ENCODE measurements at places on chromosomes 6 and 20.

GRCh38 chr6:161443848-161444247 is 170.0 kb upstream of the AGPAT4 start:
- peak; percentile 15 for DNase-seq

DNA sequence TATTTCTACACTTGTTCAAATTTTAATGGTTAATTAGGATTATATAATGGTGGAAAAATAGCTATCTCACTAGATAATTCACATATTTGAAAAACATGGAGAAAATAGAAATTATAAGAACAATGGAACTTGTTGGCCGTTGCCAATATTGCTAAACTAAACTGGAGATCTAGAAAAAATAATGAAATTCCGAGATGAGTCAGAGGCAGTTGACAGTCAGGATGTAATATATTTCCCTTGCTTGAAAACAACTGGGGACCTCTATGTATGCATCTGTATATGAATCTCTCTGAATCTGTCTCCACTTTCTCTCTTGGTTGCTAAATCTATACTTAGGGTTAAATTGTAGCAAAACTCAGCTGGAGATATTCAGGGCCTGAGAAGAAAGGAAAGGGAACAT is 1108.2 kb upstream of the GJE1 start:
- no peak for DNase-seq

- DNase-seq: no peak
Measured at GRCh38 chr6:44696099-44696498, 308.6 kb downstream of the CDC5L start.

DNA sequence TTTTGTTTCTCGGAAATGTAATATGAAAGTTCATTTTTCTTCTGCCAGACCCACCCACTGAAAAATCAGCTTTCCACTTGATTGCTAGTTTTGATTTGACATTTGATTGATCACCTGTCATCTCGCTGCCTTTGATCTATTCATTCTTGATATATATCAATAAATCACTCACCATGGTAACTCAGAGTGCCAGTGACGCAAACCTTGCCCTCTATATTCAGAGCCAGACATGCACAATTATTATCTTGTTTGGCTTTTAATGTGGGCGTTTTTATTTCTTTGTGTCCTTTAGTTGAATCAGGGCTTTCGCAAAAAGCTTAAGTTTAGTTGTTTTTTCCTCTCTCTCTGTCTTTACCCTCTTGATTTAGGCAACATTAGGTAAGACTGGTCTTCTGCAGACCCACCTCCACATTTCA is 2.0 kb downstream of the TSHZ2 start:
- DNase-seq: no peak

DNA sequence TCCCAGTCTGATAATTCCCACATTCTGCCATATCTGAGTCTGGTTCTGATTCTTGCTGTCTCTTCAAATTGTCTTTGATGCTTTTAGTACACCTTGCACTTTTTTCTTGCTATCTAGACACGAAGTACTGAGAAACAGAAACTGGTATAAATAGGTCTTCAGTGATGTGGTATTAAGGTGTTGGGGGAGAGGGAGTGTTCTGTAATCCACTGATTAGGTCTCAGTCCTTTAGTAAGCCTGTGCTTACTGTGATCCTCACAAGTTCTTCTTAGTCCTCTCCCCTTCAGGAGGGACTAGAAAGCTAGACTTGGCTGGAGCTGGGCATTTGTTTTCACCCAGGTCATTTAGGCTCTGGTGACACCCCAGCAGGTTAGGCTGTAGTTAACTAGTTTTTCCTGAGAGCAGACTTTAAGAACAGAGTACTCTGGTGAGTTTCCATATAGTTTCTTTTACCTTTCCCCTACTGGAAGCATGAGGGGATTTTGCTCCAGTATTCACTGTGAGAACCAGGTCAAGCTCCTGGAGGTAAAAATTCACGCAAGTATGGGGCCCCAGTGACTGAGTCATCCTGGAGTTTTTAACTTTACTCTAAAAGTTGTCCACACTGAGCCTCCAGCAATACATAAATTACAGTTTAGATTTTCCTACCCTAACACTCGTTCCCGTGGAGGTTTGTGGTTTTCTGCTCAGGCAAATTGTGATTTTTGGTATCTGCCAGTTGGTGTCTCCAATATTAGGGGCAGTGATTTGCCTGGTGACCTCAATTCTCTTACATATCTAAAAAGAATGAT is 154.6 kb downstream of the CDKAL1 start:
- DNase-seq: no peak

GRCh38 chr20:43945391-43946205 is 30.9 kb downstream of the TOX2 start:
- no peak for DNase-seq

DNA sequence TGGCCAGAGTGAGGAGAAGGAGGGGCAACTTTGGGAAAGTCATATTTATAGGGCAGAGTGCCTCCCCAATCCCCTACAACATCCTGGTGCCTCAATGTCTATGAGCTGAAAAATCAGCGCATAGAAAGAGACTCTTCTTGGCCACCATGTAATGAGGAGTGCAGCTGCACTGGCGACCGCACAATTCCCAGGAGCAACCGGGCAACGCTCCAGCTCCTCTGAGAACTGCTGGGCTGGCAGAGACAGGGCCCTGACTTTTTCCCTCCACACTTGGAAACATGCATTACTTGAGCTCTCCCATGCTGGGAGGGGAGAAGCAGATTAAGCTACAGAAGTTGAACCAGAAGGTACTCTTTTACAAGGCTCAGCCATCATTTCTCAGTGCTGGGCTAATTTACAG is 31.4 kb upstream of the MARCKS start:
- peak; percentile 1 for DNase-seq

- no peak for DNase-seq
Measured at GRCh38 chr20:52675375-52675774, 296.8 kb upstream of the TSHZ2 start.

GRCh38 chr6:151847064-151847463 is 39.6 kb downstream of the ESR1 start:
- DNase-seq: no peak

- DNase-seq: no peak
Measured at GRCh38 chr6:165863801-165864200, 200.8 kb upstream of the PDE10A start.

DNA sequence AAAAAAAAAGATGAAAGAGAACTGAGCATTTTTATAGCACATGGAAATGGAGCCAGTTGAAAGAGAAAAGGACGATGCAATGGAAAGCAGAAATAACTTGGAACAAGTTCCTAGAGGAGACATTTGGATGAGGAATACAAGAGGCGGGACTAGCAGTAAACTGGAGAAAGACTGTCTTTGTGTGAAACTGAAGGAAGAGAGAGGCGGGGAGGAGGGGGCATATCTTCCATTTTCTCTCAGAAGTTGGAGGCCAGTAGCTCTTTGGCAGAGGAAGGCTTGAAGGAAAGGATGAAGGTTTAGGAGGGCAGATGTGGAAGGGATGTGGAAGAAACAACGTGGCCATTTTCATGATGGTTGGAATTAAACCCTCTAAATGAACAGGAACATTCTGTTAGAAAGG is 33.0 kb upstream of the ADGRF1 start:
- no peak for DNase-seq

- DNase-seq: no peak
Measured at GRCh38 chr20:41938353-41938752, 320.2 kb upstream of the CHD6 start.

- DNase-seq: no peak
Measured at GRCh38 chr20:24303393-24304170, 165.8 kb upstream of the SYNDIG1 start.

DNA sequence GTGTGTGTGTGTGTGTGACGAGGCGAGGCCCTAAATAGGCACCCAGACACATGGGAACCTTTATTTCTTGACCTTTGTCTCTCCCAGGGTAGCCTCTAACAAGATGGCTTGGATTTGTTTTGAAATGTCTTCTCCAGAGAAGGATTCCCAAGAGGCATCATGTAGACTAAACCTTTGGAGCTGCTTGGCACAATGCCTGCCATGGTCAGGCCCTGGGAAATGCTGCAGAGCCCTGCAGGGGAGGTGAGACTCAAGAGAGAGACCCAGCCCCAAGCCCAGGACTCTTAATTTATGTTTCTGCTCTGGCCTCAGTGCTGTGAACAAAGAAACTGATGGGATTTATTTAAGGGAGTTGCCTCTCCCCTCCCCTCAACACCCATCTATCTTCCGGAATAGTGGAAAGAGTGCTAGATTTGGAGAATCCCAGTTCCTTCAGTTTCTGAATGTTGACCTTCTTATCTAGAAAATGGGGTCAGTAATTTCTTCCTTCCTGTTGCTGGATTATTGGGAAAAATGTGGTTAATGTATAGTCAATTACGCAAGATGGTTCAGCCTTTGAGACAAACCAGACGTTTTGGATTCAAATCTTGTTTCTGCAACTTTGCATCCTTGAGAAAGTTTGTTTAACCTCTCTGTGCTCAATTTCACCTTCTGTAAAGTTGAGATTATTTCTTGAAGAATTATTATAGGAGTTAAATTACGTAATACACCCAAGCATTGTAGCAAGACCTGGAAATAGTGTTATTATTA is 434.8 kb downstream of the MAFB start:
- DNase-seq: no peak

- no peak for DNase-seq
Measured at GRCh38 chr20:16393297-16393696, 180.0 kb downstream of the KIF16B start.

GRCh38 chr6:76682842-76683241 is 610.4 kb upstream of the IMPG1 start:
- no peak for DNase-seq

DNA sequence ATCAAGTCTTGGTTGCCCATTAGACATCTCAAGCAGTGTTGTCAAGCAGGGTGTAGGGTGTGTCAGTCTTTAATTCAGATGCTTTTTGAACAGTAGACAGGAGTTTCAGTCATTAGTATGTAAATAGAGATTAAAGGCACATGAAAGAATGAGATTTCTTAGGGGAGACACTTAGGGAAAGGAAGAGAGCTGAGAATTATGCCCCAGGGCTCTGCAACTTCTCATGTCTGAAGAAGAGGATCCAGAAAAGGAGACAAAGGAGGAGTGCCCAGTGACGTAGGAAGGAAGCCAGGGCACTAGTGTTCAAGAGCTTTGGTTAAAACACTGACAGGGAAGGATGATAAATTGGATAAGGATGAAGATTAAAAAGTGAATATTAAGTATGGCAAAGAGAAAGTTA is 569.7 kb downstream of the NKAIN2 start:
- no peak for DNase-seq

DNA sequence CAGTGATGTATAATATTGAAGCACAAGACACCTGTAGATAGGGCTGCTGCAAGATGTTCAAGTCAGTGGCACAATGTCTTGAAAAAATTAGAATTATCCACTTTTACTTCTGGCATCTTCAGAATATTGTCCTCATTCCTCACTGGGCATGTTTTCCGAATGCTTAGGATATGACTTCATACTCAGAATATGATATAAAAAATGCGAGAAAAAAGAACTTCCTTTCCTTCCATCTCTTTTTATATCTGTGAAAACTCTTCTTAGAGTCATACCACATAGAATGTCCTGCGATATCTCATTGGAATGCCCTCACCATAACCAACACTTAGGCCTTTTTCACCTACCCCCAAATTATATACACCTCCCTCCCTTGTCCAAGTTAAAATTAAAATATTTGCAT is 4.6 kb downstream of the MAS1L start:
- no peak for DNase-seq

GRCh38 chr20:56440346-56441007 is 27.9 kb upstream of the RTF2 start:
- no peak for DNase-seq

DNA sequence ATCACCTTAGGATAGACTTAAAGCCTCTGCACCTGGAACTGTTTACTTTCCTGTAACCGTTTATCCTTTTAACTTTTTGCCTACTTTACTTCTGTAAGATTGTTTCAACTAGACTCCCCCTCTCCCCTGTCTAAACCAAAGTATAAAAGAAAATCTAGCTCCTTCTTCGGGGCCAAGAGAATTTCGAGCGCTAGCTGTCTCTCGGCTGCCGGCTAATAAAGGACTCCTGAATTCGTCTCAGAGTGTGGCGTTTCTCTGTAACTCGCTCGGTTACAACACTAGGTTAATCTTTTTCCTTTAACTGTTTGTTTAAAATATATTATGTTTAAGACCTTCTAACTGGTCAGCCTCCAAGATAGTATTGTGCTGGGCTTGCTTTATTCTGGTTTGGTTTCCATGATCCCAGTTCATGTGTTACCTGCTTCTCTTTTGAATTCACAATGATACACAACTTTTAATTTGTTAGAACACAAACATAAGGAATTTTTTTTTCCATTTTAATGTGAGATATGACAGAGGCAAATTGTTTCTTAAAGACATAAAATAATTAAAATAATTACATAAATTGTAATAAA is 8.7 kb upstream of the NQO2 start:
- DNase-seq: no peak

DNA sequence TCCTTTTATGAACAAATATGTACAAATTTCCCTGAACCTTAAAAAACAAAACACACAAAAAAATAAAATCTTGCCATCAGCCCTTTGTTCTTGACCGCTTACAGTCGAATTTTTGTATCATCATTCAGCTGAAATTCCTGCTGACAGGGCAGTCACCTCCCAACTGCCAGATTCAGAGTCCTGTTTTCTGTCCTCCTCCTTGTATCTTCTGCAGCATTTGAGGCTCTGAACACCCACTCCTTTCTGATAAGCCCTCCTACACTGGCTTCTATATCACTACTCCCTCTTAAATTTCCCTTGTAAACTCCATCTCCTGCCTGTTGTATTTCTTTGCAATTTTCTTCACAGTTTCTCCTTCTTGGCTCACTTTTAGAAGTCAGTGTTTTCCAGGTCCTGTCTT is 77.8 kb upstream of the CCN6 start:
- no peak for DNase-seq

DNA sequence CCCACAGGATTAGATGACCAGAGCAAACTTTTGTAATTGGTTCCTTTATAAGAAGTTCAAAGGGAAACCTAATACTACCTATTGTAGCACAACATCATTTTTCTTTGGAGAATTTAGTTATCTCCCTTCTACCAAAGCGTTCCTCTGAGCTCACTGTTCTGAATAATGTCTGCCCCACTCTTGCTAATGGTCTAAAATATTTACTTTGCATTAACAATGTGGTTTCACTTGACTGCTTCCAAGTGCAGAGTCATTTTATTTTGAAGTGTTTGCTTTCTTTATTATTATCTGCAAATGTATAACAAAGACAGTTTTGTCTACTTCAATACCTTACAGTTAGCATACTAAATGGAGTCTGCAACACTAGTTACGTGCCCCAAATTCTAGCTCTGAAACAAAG is 15.0 kb downstream of the TRAPPC3L start:
- peak; percentile 78 for DNase-seq

GRCh38 chr6:17530321-17530835 is 69.7 kb upstream of the FAM8A1 start:
- DNase-seq: no peak

DNA sequence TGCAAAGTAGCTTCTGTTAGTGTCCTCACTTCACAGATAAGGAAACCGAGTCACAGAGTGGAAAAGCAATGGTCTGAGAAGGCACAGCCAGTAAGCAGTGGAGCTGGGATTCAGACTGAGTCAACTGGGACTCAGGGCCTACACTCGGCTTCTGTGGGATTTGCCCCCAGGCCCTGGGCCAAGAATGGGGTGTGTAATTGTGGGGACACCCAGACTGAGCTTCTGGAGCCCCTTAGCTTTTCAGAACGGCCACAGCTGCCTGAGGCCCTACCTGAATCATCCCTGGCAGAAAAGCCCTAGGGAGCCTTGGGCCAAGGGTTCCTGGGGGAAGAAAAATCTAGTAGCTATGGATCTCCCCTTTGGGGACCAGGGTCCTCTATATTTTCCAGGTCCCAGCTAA is 6.5 kb downstream of the ANGPT4 start:
- DNase-seq: no peak

- no peak for DNase-seq
Measured at GRCh38 chr6:17505767-17506280, 94.3 kb upstream of the FAM8A1 start.
